CD4-positive, alpha-beta memory T cell (primary cell): ENCODE measurements at places on chromosomes 1 and 21.

DNA sequence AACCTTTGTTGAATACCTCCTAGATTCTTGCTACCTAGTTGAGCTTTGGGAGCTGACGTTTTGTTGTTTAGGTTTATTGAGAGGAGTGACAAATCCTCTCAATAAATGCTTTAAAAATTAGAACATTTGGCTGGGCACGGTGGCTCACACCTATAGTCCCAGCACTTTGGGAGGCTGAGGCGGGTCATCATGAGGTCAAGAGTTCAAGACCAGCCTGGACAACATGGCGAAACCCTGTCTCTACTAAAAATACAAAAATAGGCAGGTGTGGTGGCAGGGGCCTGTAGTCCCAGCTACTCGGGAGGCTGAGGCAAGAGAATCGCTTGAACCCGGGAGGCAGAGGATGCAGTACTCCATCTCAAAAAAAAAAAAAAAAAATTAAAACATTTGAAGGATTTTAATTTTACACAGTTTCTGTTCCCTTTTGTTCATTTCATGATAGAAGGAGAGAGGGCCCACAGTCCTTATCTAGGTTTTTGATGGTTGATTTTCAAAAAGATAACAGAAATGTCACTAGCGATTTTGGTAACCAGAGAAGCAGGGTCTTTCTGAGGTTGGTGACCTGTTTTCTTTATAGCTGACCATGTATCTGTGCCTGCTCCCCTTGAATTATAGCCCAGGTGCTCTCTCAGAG is 44.2 kb upstream of the PIGV start:
- DNase-seq, result no peak
- H3K36me3 ChIP-seq, result peaks cover 19% of the 10 kb centered on the region
- H3K4me3 ChIP-seq, result no peak overlapping the region
- no peaks in the 10 kb centered on the region for H3K27me3 ChIP-seq
- peak overlapping the region; percentile 70 for H3K27ac ChIP-seq

DNA sequence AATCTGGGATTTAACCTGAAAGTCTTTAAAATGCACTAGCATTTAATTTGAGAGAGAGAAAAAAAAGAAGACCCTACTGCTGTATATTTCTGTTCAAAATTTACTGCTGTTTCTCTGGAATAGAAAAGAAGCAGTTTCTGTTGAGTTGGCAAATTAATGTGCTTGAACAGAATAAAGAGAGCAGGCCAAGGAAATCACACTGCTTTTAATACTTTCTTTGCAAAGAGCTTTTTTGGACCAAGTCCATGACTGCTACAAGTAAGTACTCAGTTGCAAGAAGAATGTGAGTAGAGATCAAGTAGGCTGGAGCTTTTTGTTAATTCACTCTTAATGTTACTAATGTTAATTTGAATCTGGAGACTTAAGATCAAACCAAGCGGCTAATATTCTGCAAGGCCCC is 336.2 kb upstream of the SGIP1 start:
- no peaks in the 10 kb centered on the region for H3K27me3 ChIP-seq
- no peaks in the 10 kb centered on the region for H3K36me3 ChIP-seq
- no peak for DNase-seq

DNA sequence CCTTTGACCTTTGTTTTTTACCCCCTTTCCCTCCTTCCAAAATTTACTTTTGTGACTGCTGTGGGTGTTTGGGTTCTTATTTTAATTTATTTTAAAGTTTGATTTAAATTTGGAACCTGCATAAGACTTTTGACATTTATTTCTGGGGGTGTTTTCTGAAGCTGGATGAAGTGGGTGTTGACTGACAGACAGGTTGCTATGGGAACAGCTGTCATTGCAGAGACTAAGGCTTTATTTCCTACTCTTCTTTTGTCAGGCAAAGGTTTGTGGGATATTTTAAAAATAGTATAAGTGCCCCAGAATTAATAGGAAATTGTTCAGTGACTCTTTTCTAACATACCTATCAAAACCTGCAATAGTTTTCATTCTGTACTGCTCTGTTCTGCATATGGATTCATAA is 290.8 kb upstream of the ESRRG start:
- H3K27ac ChIP-seq, result no peak overlapping the region
- H3K27me3 ChIP-seq, result no peaks in the 10 kb centered on the region
- H3K36me3 ChIP-seq, result no peaks in the 10 kb centered on the region
- no peaks in the 10 kb centered on the region for H3K4me1 ChIP-seq
- no peak for DNase-seq

DNA sequence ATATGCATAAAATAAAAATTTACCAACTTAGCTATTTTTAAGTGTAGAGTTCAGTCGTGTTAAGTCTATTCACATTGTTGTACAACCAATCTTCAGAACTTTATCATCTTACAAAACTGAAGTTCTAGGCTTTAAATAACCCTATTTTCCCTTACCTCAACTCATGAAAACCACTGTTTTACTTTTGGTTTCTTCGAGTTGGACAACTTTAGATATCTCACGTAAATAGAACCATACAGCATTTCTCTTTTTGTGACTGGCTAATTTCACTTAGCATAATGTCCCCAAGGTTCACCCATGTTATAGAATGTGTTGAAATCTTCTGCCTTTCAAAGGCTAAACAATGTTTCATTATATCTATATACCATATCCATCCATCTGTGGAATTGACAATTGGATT is 819.0 kb upstream of the ADGRL4 start:
- no peak for DNase-seq
- no peaks in the 10 kb centered on the region for H3K27me3 ChIP-seq
- no peaks in the 10 kb centered on the region for H3K36me3 ChIP-seq
- no peak overlapping the region for H3K4me3 ChIP-seq
- H3K4me1 ChIP-seq, result no peaks in the 10 kb centered on the region

GRCh38 chr1:188350104-188350503 is 1521.4 kb downstream of the PLA2G4A start:
- no peaks in the 10 kb centered on the region for H3K36me3 ChIP-seq
- H3K27ac ChIP-seq, result no peak overlapping the region
- no peaks in the 10 kb centered on the region for H3K27me3 ChIP-seq
- no peak overlapping the region for H3K4me3 ChIP-seq
- H3K4me1 ChIP-seq, result no peaks in the 10 kb centered on the region
- no peak for DNase-seq

DNA sequence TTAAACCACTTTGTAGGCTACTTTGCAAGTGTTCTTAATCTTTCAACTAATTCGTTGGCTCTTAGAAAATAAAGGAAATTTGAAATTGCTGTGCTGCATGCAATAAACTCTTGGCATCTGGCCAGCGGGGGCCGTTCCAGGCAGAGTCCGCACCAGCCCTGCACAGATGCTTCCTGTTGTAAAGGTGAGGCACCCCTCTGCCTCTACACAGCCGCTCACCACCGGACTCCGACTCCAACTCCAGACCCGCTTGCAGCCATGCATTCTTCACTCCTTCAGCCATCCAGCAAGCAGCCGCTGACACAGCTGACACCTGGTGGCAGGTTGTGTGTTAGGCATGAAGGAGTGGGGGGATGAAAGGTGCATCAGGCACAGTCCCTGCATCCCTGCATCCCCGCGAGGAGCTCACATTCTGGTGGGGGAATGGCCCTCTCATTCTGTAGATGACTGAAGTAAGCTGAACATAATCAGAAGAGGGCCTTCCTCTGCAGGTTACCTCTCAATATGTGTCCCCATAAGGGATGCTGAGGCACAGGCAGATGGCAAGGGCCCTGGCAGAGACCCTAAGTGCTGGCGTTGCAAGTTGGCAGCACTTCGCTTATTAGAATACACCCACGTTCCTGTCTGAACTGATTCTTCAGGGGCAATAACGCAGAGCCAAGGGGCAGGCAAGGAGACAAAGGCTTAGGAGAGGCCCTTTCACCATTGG is 56.8 kb downstream of the GLIS1 start:
- no peak overlapping the region for H3K27ac ChIP-seq
- H3K36me3 ChIP-seq, result no peaks in the 10 kb centered on the region
- peaks cover 5% of the 10 kb centered on the region for H3K4me1 ChIP-seq

DNA sequence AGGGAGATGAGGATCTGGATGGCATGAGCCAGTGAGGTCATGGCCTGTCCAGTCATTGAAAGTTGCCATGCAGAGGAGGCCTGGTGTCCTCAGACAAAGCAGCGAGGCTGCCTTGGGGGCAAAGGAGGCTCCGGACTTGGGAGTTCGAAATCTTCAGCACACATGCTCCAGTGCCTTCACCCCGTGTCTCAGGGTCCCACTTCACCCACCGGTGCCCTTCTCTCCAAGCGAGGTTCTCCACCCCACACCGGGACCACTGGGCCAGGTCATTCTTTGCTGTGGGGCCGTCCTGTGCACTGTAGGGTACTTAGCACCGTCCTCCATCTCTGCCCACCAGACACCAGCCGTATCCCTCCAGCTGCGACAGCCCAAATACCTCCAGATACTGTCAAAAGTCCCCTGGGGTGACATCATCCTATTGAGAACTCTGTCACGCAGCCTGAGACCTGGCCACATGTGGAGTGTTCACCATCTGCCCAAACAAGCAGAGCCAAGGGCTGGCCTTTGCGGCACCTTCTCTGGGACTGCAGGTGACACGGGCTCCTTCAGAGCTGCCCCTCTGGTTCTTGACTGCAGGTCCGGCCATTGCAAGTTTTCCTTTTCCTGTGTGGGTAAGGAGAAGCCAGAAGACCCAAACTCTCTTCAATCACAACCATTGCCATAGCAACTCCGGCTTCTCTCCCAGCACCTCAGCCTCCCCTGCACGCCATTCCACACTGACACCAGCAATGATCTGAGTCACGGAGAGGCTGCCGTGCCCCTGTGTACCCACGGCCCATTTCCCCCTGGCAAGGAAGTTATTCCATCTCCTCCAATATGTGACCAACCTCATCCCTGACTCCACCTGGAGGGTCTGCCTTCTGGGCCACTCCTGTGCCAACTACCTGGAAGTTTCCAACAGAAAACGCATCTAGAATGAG is 20.4 kb upstream of the PDE9A start:
- no peaks in the 10 kb centered on the region for H3K27me3 ChIP-seq
- no peaks in the 10 kb centered on the region for H3K4me1 ChIP-seq
- H3K4me3 ChIP-seq, result no peak overlapping the region
- no peak overlapping the region for H3K27ac ChIP-seq
- no peaks in the 10 kb centered on the region for H3K36me3 ChIP-seq
- no peak for DNase-seq
